ENCODE measurements at places on chromosomes 11 and 22.

DNA sequence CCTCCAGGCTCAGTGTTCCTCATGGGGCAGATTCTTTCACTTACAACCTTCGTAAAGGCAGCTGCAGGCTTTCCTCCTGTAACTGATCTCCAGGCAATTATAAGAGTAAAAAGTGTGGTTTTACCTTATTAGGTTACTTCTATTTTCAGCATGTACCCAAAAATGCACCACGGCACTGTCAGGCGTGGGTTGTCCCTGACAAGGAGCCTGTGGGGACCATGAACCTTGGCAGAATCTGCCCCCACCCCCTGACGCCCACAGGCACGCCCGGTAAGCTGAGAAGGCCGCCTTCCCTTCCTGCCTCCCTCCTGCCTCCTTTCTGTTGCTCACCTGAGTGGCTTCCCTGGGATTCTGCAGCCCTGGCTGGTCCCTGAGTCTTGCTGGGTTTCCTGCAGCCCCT lies 1383.3 kb downstream of the TBC1D22A start:
- no peak for DNase-seq

DNA sequence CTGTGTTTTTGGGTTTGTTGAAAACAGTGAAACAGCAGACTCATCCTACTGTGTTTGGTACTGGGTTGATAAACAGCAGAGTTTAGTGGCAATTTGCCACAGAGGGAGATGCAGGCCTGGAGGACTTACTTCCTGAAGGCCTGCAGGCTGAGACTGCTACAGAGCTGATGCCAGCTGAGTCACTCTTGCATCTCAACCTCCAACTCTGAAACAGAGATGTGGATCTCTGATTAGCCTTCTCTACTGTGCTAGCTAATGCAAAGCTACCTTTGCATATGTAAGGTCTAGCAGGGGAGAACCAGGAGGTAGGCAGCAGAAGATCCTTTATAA lies 14.3 kb downstream of the ATP5MG start:
- peak; percentile 98 for DNase-seq

- DNase-seq = no peak
Observed at GRCh38 chr11:64436000-64436399, 77.0 kb downstream of the RPS6KA4 start.

DNA sequence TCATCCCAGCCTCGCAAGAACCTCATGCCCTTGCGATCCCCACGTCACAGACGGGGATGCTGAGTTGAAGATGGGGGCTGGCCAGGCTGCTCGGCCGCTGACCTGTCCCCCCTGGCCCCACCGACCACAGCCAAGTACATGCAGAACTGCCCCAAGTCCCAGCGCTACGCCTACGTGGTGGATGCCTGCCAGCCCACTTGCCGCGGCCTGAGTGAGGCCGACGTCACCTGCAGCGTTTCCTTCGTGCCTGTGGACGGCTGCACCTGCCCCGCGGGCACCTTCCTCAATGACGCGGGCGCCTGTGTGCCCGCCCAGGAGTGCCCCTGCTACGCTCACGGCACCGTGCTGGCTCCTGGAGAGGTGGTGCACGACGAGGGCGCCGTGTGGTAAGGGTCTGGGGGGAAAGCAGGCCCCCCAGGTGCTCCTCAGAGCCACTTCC lies 10.0 kb downstream of the MUC5B start:
- no peak for DNase-seq

- peak; percentile 89 for DNase-seq
Observed at GRCh38 chr11:130124096-130124495, 35.5 kb upstream of the ST14 start.

GRCh38 chr11:128914216-128915148 lies 23.3 kb downstream of the KCNJ5 start:
- no peak for DNase-seq

GRCh38 chr11:16921019-16921418 lies 93.2 kb downstream of the PLEKHA7 start:
- DNase-seq = no peak

DNA sequence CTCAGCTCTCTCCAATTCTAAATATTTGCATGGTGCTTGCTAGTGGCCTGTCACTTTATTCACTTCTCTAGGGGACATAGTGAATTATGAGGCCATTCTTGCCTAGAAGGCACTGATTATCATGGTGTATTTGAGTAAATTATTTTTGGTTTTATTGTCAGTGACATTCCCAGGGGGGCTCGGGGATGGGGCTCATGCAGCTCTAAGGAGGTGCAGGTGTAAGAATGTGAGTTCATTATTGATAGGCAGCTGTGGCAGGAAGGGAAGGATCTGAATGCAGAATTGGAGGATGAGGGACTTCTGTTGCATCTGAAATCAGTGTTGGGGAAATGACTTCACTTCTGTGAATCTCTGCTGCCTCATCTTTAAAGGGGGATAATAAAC lies 53.7 kb upstream of the OR4B1 start:
- no peak for DNase-seq

- no peak for DNase-seq
Observed at GRCh38 chr11:44454666-44455065, 110.8 kb upstream of the CD82 start.

GRCh38 chr11:1673446-1674172 lies 23.4 kb upstream of the KRTAP5-6 start:
- no peak for DNase-seq

GRCh38 chr11:61718046-61718531 lies 34.3 kb upstream of the MYRF start:
- no peak for DNase-seq

DNA sequence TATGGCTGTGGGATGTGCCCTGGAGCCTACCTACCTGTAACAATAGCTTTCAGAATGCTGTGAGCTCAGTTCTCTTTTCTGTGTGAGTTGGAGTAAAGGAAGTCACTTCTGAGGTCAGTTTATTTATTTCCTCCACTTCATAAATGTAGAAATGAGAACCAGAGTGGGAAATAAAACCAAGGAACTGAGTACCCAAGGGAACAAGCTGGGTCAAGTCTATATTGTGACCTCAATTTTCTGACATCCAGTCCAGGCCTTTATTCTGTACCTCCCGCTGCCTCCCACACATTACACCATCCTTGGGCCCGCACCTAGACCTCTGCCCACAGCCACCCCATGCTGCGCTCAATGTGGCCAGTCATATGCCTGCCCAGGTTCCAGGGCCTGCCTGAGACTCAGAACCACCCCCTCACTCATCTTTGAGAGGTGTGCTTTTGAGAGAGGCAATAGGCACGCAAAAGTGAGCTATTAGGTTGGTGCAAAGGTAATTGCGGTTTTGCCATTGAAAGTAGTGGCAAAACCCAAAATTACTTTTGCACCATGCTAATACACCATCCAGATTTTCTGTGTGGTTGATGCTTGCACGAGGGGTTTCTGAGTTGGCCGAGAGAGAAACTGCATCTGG lies 9.8 kb downstream of the MS4A6E start:
- DNase-seq = no peak

DNA sequence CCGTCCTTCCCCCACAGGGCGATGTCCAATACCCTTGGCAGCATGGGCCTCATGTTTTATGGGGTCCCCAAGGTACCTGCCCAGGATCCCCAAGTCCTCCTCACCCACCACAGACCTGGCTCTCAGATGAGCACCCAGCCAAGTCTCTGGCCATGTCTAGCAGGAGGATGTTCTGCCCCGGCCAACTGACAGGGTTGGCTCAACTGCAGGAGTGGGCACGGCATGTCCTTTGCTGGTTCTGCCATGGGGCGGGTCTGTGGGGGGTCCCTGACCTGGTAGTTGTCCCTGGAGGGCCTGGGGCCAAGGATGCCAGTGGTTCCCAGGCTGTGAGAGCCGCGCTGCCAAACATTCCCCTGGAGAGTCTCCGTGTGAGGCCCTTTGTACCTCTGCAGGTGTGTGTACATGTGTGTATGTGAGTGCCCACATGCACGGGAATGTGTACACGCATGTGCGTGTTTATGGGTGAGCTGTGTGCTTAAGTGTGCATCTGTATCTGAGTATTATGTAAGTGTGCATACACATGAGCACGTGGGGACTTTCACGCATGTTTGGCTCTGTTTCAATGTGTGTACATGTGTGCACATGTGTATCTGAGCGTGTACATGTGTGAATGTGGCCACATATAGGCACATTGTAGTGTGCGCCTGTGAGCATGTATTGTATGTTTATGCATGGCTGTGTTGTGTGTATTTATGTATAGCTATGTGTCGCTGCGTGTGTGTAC lies 85.5 kb downstream of the KCNQ1 start:
- DNase-seq = no peak

GRCh38 chr22:48488149-48488551 lies 1339.5 kb downstream of the BRD1 start:
- DNase-seq = no peak

- DNase-seq = peak; percentile 38
Observed at GRCh38 chr11:120273432-120273831, 33.5 kb downstream of the POU2F3 start.

- DNase-seq = no peak
Observed at GRCh38 chr11:120233207-120233803, 6.6 kb upstream of the POU2F3 start.

GRCh38 chr11:131809203-131809918 lies 438.9 kb downstream of the NTM start:
- DNase-seq = no peak

DNA sequence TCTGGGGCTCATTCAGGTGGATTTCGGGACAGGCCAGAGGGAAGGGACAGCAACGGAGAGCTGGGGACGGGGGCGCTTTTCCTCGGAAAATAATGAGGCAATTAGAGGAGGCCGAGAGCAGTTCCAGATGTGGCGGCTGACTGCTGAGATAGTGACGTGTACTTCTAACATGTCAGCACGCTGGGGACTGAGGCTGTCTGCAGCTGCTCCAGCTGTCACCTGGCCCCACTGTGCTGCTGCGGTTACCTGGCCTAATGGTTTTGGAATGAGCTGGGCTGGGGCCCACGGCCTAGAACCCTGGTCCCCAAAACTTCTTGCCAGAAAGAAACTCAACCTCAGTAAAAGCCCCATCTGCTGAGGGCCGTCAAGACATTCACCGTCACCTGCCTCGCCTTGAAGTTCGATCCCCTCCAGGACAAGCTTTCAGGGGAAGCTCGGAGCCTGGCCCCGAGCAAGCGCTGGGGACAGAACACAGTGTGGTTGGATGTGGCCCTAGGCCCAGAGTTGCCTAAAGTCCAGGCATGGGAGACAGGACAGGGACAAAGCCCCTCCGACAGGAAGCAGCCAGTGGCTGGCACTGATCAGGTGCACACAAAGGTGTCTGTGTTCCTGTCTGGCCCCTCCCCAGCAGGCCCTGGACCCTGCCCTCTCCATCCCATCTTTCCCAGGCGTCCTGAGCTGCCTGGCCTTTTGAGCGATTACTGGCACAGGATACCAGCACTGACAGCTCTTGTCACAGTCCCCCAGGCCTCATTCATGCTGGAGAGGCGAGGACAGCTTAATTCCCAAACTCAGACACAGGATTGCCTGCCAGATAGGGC lies 22.1 kb downstream of the RPUSD4 start:
- no peak for DNase-seq

DNA sequence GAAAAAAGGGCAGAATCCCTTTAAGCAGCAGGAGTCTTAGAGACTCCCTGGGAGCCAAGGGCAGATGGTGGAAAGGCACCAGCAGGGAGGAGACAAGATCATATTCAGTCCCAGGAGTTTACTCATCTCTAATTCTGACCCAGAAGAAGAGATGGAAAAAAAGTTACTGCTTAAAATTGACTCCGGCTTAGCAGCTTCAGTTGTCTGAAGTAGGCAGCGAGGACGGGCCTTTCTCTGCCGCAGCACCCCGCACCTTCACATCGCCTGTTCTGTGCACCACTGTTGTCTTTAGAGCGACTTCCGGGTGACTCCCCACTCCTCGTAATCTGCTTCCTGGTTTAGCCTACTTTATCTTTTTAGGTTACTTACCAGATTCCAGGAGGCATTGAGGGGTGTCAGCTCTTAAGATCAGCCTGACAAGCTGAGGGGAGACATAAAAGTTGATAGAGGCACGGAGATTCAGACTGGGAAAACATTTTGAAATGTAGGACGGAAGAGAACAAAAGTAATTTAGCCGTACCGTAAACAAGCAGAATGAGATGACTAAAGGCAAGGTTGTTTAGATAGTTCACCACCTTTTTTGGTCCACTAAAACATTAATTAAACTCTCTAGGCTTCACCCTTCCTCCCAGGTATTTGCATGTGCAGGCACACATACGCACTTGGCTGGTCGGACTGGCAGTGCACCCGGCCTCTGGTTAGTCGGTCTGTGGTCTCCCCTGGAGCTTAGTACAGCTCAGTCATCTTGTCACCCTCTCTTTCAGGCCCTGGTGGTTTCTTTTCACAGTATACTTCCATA lies 74.3 kb downstream of the CECR2 start:
- DNase-seq = no peak

DNA sequence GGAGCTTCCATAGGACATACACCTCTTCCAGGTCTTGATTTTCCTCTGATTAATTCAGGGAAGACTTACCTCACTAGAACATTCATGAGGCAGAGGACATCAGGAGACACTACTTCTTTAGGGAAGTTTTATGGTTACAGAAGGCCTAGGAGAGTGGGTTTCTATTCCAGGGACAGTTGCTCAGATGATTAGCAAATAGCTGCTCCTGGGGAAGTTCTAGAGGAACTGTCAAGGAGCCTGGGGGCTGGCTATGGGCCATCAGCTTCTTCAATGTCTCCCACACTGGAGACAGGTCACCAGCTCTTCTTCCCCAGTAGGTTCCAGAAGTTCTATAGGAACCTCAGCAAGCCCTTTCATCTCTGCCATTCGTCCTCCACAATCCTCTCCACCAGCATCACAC lies 11.5 kb upstream of the OR10A5 start:
- no peak for DNase-seq

DNA sequence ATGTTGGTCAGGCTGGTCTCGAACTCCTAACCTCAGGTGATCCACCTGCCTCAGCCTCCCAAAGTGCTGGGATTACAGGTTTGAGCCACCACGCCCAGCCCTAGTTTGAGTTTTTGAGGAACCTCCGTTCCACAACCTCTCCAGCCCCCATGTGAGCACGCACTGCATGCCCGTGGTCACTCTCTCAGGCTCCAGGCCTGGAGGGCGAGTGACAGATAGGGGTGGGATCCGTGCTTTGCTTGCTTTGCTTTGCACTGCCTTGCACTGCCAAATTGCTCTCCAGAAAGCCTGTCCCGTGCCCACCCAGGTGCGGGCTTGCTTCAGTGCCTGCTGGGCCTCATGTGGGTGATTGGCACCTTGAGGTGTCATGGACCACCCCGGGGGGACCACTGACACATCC lies 29.9 kb downstream of the FGF4 start:
- DNase-seq = no peak

- DNase-seq = no peak
Observed at GRCh38 chr11:120750647-120751549, 239.3 kb downstream of the GRIK4 start.

DNA sequence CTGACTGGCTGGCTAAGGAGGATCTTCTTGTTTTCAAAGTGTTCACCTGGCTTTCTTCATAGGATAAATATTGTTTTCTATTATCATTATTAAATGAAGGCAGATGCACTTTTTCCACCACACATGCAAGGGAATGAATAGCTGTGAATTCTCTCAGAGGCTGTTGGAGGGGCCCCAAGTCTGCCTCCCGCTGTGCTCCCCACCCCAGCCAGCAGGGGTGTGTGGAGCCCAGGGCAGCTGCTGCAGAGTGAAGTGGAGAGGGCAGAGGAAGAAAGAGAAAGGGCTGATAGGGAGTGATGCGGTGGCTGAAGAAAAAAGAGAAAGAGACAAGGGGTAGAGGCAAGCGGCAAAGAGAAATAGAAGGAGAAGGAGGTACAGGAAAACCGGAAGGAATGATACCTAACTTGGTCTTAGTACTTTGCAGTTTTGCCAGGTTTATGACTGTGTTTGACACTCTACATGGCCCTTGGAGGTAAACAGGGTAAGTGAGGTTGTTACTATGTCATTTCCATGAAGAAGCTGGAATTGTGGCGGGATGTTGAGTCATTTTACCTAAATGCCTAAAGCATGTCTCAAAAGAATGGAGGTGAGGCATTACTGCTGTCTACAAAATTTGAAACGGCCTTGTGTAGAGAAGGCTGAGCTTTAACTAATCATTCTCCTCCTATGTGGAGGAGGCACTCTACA lies 145.7 kb upstream of the B3GAT1 start:
- DNase-seq = no peak

All from IMR-90 (cell line).